Activated B cell treated with CpG ODN at 0.5 μM for 24 hours (primary cell): ENCODE measurements at places on chromosomes 6 and 20. TPM values are rescaled to one million over a fixed set of nuclear protein-coding genes. Genes with fewer than 3 reads are reported as not detected.

GRCh38 chr6:89385846-89386245, 26.2 kb downstream of the RRAGD start:
- no peak for DNase-seq

GRCh38 chr20:63606686-63607085, 20.2 kb downstream of the GMEB2 start:
- no peak for DNase-seq

- no peak for DNase-seq
Observed at GRCh38 chr6:84967965-84968364, 203.6 kb upstream of the TBX18 start.

DNA sequence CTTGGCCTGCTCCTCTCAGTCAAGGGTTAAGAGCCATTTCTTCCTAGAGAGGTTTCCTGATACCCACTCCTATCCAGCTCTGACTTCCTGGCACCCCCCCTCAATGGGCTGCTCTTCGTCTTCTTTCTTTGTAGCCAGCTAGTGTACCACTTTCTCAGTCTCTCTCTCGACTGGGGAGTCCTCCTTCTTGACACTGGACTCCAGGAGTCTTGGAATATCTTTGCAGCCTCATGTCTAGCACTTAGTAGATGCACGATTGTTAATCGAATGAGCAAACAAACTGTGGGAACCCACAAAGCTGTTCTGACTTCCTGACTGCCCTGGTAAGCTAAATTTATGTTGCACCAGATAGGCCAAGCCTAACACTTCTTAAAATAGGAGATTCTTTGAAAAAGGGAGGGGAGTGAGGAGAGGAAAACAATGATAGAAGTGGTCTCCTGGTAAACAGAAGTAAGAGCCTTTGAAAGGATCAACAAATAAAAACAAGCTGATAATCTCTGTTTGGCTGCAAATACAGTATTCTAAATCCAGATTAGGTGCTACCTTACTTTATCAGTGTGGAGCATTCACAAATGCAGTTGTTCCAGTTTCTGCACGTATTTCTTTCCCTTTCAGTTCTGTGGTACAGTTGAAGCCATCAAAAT, 160.1 kb upstream of the CITED2 start:
- DNase-seq: no peak

- DNase-seq: no peak
Observed at GRCh38 chr6:85470023-85470410, 20.1 kb downstream of the NT5E start.

- DNase-seq: no peak
Observed at GRCh38 chr20:35547329-35547728, 5.5 kb downstream of the ERGIC3 start.

DNA sequence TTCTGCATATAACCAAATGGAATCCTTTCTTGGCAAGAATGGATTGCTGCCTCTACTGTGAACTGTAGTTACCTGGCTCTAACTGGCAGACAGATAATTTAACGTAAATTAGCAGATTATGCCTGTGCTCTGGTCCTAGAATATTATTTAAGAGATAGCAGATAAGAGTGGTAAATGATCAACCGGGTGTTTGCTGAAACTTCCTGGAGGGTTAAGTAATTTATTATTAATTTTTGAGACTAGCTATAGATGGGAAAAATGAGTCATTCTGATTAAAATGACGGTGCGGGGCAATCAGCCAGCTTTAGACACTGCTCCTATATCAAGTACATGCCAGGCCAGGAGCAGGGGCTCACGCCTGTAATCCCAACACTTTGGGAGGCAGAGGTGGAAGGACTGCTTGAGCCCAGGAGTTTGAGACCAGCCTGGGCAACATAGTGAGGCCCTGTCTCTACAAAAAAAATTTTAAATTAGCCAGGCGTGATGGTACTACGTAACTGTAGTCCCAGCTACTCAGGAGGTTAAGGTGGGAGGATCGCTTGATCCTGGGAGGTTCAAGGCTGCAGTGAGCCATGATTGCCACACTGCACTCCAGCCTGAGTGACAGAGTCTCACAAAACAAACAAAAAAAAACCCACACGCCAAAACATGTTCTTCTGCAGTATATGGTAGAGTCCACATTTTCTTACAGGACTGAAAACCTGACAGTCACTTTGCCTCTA, 22.6 kb downstream of the B4GALT5 start:
- no peak for DNase-seq

- no peak for DNase-seq
Observed at GRCh38 chr6:122832459-122832858, 43.4 kb downstream of the SMPDL3A start.

GRCh38 chr20:4151991-4152695, 136.8 kb upstream of the RNF24 start:
- DNase-seq: no peak

DNA sequence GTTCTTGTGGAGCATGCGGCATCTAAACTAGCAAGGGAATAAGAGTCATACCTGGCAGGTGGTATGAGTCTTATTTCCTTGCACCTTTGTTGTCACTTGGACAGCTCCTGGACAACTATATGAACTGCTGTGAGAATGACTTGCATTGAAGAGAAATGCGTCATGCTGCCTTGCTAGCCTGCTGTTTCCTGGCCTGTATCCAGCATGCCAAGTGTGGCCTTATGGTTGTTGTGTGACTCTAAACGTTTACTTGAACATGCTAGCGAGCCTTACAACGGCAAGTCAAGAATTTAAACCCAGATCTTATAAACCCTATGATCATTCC, 90.4 kb downstream of the CEP162 start:
- no peak for DNase-seq

DNA sequence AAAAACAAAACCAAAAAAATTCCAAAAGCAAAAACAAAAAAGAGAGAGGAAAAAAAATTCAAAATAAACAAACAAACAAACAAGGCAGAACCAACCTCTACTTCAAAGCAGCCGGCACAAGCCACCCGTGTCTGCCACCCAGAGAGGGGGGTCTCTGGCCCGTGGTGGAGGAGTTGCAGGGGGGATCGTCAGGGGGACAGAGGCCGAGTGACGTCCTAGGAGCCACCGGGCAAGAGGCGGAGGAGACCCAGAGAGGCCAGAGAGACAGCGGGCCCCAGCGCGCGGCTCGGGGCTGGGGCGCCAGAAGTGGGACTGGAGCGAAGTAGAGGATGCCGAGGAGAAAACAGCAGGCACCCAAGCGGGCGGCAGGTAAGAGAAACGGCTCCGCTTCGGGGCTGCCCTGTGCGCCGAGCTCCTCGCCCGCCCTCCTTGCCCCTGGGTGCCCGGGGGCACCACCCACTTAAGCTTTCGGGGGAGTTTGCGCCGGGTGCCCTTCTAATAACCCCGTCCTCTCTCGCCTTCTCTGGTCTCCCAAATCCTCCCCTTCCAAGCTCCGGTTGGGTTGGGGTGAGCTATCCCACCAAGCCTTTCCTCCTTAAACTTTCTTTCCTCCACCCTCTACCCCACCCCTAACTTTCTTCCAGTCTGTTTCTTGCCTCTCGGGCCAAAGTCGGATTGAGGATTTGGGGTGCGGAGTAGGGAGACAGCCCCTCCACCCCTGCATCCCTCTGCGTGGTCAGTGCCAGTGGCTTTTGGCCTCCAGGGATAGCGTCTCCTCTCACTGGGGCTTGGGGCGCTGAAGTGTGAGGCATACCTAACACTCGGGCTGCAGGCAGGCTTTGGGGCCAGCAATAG, 1.0 kb downstream of the TSHZ2 start:
- no peak for DNase-seq

DNA sequence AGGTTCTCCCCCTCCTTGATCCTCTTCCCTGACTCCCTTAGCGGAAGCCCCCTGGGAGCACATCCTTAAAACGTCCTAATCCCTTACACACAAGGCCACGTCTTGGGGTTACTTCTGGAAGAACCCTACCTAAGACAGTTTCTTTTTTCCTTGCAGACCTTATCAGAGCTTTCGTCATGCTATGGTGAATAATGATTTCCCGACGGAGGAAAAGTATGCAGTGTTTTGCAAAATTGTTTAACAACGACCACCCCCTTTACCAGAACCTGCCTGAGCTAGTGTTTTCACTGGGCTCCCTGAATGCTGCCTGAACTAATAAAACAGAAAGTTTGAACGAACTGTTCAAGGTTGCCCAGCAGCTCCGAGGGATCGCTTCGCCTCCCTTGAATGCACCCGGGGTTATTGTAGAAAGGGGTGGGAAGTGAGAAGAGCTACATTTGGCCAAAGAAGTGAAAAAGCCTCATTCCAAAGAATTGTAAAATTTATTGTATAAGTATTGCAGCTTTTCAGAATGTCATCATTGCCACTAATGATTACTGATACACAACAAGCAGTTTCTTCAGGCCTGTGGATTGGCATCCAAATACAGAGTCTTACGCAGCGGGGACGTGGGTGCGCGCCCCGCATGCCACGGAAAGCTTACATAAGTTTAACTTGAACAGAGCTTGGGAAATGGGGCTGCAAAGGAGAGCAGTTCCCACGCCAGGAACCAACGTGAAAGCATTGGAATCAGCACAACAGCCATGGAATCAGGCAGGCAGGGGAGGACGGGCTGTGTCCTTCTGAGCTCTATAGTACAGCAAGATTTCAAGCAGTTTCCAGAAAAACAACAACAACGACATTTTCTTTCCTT, 27.9 kb upstream of the ZBP1 start:
- DNase-seq: no peak

DNA sequence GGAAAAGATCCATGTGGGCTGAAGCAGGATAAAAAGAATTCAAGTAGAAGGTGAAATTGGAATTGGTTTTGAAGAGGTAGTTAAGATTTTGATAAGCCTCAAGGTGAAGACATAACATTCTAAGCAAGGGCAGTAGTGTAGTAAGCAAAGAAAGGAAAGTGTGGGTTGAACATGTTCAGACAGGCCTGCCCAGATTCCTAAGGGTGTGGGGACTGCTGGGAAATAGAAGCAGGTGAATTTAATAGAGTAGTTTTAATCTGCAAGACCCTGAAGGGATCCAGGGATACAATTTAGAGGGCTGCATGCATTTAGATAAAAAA, 19.1 kb downstream of the TAB2 start:
- DNase-seq: no peak

- no peak for DNase-seq
Observed at GRCh38 chr6:73471686-73472290, 10.3 kb downstream of the MTO1 start.

GRCh38 chr6:135577059-135577538, 79.6 kb upstream of the AHI1 start:
- DNase-seq: no peak

DNA sequence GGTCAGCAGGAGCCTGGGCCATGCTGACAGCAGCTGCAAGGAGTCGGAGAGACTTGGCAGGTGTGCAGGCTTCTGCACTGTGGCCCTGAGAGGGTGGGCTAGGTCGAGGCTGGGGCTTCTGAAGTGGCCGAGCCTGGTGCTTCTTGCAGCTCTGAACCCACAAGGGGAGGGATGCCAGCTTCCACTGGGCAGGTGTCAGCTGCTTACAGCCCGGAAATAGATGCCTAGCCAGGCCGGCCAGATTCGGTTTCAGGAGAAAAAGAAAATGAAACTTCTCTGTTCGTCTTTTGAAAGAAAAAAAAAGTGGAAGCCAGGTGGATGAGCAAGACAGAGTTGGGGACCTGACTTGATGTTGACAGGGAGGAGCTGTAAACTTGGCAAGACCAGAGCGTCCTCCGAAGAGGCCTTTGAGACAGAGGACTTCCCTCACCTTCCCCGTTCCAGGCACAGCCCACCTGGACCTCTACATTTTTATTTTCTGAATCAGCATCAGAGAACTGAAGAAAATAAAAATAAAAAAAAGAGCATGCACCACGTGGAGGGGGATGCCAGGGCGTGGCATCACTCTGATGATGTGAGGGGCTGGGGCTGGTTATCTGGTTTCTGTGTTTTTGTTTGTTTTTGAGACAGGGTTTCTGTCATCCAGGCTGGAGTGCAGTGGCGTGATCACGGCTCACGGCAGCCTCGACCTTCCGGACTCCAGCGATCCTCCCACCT, at the start of gene ZBP1:
Gene ZBP1 (minus strand): TSS at position 153 of the 717 bp plus-strand sequence. CDS start 131 bp downstream, at position 22.
- DNase-seq: peak; percentile 58

GRCh38 chr6:26594730-26595632, 1.8 kb upstream of the ABT1 start:
- no peak for DNase-seq

DNA sequence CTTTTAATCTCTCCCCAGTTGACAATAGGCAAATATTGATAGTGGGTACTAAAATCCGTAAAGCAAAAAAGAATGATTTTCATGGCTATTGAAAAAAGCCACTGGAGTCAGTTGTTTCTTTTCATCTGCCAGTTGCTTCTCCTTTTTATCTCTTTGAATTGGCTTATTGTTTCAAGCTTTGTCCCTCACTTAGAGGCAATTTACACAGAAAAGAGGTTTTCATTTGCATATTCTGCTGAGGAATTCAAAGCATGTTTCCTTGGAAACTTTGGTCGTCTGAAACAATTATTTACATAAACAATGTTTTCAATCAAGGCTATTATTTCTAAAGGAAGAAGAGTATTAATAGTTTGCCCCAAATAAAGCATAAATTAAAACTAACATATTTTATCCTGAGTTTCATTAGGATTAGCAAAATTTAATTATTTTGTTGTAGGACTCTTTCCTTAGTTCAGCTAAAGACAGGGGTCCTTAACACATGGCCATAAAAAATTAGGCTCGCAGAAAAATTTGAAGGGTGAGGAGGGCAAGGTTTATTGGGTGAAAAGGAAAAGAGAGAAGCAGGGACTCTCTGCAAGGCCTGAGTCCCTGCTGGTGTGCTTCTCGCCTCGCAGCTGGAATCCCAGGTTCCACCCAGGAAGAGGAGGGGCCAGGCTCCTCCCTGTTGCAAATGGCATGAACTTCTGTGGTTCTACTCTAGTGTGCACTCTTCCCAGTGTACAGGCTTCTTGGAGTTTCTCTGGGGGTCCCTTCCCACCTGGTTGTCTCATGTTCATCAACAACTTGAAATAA, 138.8 kb upstream of the LAMA2 start:
- no peak for DNase-seq

DNA sequence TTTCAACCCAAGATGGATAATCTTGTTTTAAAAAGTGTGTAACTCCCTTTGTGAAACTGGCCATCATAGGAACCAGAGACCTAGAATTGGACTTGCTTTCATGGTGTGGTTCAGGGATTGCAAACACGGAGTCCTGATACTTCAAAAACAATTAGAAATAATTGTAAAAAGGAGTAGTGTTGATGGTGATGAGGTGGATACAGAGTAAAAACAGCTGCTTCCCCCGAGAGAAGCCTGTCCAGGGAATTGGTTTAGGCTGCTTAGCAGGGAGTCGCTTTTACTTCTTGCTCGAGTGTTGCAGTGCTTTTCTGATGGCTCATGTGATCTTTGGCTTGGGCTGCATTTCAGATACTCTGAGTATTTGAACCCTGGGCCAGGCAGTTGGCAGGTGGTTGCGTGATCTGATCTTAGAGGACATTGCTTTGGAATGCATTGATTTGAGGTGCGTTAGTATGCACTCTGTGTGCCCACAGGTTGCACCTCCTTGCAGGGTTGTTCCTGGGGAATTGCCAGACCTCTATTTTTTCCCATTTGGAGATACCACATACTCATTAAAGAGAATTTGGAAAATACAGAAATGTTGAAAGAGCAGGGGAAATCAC, 19.5 kb downstream of the KIF3B start:
- DNase-seq: no peak

Gene HUS1B
- 1.3 and 2.7 TPM in 2 replicates for total RNA-seq

Gene ENPP1
- total RNA-seq: 0.27 and 1.3 TPM in 2 replicates

Gene NKX2-2
- not detected in 2 replicates for total RNA-seq

Gene GRIK2
- 0.11 and 0.17 TPM in 2 replicates for total RNA-seq

Gene RNF144B
- 12.6 and 13.5 TPM in 2 replicates for total RNA-seq

Gene LGSN
- 0.11 TPM in 1 of 2 replicates, not detected in the other for total RNA-seq

Gene CALHM4
- total RNA-seq: not detected in 2 replicates
